ENCODE measurements at places on chromosomes 16 and 17.

GRCh38 chr16:85227084-85227945, 115.0 kb upstream of the CIBAR2 start:
- DNase-seq = no peak

DNA sequence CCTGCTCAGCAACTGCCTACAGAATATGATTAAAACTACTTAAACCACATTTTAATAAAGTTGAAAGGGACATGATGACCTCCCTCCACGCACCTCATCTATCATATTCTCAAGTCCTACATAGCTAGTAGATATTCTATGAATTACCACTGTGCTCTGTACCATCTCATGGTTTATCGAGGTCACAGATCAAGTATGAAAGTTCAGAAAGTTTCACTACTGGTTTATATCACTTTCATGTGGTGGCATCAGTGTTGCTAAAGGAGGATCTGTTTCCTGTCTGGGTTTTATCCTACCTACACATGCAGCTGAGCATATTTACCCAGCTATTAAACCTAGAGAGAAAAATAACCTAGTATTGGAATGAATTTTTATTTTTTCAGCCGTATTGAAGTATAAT, 214.9 kb upstream of the MON1B start:
- no peak for DNase-seq

GRCh38 chr16:74186561-74186971, 110.0 kb upstream of the PSMD7 start:
- no peak for DNase-seq

DNA sequence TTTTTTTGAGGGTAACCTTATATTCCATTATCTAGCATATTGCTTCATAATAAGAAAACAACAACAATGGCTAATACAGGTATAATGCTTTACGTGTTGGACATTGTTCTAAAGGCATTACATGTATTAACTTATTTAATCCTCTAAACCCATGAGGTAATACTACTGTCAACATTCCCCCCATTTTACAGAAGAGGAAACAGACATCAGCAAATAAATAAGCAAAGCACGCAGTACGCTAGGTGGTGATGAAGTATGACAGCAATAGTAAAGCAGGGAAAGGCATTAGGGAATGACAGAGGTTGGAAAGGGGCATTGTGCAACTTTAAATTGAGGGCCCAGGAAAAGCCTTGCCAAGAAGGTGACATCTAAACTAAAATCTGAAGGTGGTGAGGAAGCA, 4.6 kb downstream of the ANKRD40 start:
- DNase-seq = no peak

DNA sequence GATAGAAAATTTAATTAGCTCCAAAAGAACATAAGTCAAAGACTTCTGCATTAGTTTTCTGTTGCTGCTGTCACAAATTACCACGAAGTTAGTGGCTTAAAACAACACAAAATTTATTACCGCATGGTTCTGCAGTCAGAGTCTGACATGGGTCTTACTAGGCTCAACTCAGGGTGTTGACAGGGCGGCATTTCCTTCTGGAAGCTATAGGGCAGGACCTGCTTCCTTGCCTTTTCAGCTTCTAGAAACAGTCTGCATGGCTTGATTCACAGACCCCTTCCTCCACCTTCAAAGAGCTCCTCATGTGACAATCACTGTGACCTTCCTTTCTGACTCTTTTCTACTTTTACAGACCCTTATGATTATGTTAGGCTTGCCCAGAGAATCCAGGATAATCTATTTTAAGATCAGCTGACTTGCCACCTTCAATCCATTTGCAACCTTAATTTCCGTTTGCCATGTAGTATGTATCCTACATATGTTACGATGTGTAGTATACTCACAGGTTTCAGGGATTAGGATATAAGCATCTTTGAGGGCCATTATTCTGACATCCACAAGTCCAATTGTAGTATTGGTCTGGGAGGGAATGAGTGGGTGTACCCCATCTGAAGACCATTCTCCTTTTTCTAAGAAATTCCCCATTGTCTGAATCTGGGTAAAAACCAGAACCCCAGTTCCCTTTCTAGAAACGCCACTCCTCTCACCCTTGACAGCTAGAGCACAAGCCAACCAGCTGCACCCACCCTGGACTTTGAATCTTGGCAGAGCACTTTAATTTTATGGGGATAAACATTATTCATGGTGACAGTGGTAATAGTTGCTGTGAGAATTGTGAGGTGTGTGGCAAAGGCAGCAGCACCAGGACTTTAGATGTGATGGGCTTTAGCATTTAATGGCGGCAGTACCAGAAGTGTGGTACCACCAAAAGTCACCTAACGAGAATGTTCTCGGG, 265.5 kb downstream of the KCNJ2 start:
- DNase-seq = no peak

DNA sequence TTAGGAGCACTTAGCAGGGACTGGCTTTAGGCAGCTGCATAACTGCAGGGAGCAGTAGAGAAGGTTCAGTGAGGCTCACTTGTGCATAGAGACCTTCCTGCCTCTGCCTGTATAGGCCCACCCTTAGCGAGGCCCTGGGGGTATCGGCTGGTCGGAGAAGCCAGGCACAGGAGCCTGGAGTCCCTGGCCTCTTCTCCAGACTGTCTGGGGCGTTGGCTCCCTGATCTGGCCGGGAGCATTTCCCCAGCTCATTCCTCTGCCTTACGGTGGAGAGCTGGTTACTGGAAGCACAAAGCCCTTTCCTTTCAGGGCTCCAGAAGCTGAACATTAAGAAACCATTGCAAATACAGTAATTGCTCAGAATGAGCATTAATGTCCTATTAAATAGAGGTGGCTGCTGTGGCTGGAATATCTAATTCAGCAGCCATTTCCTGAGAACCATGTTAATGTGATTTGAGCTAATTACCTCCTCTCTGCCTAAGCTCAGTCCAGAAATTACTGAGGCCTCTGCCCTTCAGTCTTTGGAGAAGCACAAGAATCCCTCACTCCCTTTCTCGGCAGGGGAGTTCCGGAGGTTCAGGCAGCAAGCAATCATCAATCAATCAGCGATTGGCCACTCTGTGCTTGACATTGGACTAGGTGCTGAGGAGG, 18.8 kb upstream of the TMEM220 start:
- DNase-seq = no peak

- DNase-seq = no peak
Observed at GRCh38 chr17:2893422-2893914, 97.2 kb downstream of the RAP1GAP2 start.

Measured in activated CD4-positive, alpha-beta T cell treated with anti-CD3 and anti-CD28 coated beads, Interleukin-2, amount 50 U/mL, for 4 hours (primary cell).